Amniotic epithelial cell (primary cell): ENCODE measurements at places on chromosomes 13 and 19.

GRCh38 chr19:33508009-33508408 is 13.6 kb downstream of the PEPD start:
- no peak for DNase-seq

GRCh38 chr13:58018865-58019264 is 387.3 kb downstream of the PCDH17 start:
- no peak for DNase-seq

DNA sequence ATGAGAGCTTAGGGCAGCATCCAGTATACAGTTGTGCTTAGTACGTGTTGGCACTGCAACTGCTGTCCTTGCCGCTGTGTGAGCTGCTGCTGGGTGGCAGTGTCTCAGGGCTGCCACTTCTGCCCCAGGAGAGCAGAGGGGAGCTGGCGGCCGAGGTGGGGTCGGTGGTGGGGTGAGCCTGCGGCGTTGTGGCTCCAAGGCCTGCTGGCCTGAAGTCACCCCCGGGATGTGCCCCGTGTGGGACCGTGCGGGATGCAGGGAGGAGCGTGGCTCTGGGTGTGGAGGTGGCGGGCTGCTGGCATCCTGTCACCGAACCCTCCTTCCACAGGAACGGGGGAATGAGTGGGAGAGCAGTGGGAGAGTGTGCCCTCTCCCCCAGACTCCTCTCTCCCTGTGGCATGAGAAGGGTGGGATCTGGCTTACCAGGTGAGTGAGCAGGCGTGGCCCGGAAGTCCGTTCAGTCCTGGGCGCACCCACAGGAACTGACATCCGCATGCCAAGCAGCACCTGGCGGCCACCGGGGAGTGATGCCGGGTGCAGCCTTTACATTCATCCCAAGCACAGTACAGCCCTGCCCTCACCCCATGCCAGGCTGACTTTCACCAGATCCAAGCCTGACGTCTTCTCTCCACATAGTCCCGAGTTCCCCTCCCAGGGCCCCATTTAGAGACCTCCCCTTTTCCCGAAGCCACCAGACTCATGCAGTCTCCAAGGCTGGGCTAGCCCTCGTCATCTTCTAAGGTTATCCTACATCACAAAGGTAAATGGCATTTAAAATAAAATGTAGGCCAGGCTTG is 26.6 kb downstream of the MCF2L start:
- no peak for DNase-seq

- DNase-seq: peak; percentile 43
Measured at GRCh38 chr13:50441130-50441529, 402.4 kb downstream of the DLEU7 start.

- no peak for DNase-seq
Measured at GRCh38 chr13:77038907-77039480, 12.0 kb upstream of the FBXL3 start.

DNA sequence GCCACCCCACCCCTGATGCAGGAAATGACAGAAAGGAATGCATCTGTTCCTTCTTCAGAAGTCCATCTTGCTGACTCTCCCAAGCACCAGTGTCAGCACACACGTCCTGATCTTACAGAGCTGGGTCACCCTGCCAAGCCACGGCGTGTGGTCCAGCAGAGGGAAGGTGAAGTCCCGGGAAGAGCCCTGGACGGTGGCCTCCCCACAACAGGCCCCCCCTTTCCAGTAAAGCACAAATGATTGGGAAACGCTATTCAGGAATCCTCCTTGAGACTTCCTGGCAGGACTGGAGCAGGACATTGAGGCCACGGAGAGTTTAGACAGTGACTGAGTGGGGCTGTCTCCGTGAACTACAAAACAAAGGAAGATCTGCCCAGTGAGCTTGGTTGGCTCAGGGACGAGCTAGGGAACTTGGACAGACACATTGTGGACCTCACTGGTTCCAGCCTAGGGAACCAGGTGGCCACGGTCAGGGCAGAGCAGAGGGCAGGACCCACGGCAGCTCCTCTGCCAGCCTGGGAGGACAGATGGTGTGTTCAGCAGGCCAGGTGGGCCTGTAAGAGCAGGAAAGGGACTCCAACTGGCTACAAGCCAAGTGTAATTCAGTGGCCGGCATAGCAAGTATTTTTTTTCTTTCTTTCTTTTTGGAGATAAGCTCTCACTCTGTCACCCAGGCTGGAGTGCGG is 41.7 kb downstream of the ELL start:
- DNase-seq: peak; percentile 76

GRCh38 chr13:87554045-87554444 is 117.1 kb upstream of the SLITRK5 start:
- no peak for DNase-seq

- no peak for DNase-seq
Measured at GRCh38 chr13:30078059-30078458, 227.6 kb upstream of the UBL3 start.

DNA sequence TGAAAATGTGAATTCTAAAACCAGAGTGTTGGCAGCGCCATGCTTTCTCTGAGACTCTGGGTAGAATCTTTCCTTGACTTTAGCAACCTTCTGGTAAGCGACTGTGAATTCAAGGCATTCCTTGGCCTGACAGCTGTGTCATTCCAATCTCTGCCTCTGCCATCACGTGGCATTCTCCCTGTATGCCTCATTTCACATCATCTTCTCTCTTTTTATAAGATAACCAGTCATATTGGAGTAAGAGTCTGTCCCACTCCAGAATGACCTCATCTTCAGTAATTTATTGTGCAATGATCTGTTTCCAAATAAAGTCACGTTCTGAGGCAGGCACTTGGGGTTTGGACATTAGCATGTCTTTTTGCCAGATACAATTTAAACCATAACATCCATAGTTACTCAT is 103.4 kb upstream of the POSTN start:
- peak; percentile 97 for DNase-seq

GRCh38 chr13:100535426-100536135 is 53.0 kb downstream of the GGACT start:
- no peak for DNase-seq

GRCh38 chr13:50928659-50929462 is 19.3 kb downstream of the RNASEH2B start:
- DNase-seq: no peak
